PC-9 (cell line): ENCODE measurements at places on chromosomes 7 and 10. TPM values are rescaled to one million over a fixed set of nuclear protein-coding genes. Genes with fewer than 3 reads are reported as not detected.

ADRA2A gene
- total RNA-seq: not detected in 2 replicates

OTUD1 gene
- total RNA-seq: 16.9 and 21.4 TPM in 2 replicates

GIMAP8 gene
- total RNA-seq: not detected in 2 replicates

PRSS37 gene
- not detected in 2 replicates for total RNA-seq

HELLS gene
- 50.8 and 64.4 TPM in 2 replicates for total RNA-seq

CNTNAP2 gene
- total RNA-seq: not detected in 2 replicates

DNA sequence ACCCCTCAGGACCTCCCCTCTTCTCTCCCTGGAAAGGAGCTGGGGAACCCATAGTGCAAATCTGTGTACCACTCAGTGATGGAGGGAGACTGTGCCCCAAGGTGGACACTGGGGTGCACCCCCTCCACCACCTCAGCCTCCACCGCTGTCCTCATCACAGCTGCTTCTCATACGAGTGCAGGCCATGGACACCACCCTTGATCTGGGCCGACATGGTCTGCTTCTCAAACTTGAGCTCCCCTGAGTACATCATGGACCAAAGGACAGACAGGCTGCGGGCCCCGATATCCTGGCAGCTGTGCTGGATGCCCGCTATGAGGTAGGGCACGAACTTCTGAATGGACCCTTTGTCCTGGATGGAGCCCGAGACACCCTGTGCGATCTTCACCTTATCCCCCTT lies 142.6 kb upstream of the KCNMA1 start:
- no peak for DNase-seq

DNA sequence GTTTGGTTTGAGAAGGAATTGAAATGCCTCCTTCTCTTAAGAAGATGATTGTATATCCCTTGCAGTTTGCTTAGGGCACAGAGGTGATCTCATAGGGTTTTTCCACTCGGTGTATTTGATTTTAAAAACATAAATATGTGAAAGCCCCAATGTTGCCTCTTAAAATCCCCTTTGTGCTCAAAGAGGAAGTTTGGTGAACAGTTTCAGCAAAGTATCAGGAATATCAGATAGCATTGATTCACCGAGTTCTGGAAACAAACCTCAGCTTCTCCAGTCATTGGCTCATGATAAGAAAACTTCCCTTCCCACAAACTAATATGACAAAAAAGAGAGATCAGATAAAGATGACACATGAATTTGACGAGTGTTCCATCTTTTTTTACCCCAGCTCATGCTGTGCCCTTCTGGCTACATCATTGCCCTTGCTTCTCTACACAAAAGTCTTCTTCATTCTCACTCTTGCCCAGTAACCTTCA lies 20.1 kb upstream of the SMNDC1 start:
- no peak for DNase-seq

DNA sequence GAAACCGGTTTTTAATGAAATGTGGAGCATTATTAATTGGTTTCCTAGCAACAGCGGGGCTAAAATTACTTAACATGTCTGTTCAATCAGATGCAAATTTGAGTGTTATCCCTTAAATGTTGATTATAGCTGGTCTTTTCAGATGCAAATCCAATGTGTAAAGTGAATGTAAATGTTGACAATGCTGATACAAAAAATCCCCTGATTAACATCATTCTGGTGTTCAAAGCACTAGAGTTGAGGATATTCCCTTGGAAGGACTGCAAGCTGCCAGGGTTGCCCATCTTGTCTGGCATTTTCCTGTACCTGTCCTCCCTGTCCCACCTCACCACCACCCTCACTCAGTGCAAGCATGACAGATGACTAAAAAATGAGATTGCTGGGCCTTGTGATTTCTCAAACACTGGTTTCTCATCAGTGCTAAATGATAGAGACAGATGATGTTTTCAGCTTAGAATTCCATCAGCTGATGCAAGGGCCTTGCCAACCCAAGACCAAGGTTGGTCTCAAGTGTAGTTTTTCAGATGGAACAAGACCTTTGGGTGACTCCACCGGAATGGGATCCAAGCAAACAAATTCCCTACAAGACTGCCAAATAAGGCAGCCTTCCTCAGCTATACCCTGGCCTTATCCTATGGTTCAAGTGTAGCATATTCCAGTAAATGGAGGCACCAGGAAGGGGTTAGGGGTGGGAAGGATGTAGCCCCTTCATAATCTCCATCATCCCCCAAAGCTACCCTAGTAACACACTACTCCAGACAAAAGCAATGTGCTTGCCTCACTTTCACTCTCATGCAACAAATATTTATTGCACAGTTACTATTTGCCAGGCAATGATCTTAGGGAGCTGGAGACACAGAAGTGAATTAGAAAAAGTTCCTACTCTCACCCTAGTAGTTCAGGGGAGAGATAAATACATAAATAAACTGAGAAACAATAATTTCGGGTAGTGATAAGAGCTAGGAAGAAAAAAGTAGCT lies 54.9 kb downstream of the JAZF1 start:
- DNase-seq: no peak

- no peak for DNase-seq
Measured at GRCh38 chr10:86330778-86331763, 35.5 kb downstream of the GRID1 start.

DNA sequence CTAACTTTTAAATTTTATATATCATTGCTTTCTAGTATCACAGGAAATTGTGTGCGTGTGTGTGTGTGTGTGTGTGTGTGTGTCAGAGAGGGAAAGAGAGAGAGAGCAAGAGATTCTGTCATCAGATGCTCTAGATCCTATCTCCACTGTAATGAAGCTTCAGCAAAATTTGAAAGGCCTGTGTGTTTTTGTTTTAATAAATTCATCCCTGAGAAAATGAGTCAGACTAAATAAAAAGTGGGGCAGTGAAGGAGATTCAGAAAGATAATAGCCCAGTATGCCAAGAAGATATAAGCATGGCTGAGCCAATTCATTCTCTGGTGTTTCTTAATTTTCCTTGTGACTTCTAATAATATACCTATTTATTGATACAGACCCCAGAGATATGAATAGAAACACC lies 184.2 kb upstream of the TMEM196 start:
- no peak for DNase-seq

- DNase-seq: peak; percentile 75
Measured at GRCh38 chr10:29736366-29737073, 101.7 kb upstream of the SVIL start.

- peak; percentile 60 for DNase-seq
Measured at GRCh38 chr7:30252885-30253795, 31.3 kb upstream of the ZNRF2 start.

- no peak for DNase-seq
Measured at GRCh38 chr7:45647967-45648670, 74.0 kb downstream of the ADCY1 start.

DNA sequence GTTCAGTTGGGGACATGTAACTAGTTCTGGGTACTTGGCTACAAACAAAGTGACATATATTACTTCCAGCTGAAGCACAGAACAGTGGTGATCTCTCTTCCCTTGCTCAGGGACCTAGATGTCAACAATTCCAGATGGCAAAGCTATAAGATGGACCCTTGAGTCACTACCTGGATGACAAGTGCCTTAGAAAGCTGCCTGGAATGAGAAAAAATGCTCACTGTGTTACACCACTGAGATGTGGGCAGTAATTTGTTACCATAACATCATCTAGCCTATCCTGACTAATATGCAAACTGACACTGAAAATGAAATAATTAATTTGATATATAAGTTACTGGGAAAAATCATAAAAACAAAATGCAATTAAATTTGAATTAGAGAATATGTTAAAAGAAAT lies 16.4 kb upstream of the CTTNBP2 start:
- no peak for DNase-seq

DNA sequence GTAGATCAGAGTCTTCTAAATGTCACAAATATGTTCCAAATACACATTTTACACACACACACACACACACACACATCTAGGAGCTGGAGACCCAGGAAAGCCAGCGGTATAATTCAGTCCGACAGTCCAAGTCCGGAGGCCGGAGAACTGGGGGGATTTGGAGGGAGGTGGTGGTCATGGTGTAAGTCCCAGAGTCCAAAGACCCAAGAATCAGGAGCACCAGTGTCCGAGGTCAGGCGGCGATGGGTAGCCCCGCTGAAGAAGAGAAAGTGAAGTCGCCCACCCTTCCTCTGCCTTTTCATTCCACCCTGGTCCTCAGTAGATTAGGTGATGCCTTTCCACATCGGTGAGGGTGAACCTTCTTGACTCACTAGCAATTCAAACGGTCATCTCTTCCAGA lies 154.8 kb downstream of the CAMK1D start:
- no peak for DNase-seq

DNA sequence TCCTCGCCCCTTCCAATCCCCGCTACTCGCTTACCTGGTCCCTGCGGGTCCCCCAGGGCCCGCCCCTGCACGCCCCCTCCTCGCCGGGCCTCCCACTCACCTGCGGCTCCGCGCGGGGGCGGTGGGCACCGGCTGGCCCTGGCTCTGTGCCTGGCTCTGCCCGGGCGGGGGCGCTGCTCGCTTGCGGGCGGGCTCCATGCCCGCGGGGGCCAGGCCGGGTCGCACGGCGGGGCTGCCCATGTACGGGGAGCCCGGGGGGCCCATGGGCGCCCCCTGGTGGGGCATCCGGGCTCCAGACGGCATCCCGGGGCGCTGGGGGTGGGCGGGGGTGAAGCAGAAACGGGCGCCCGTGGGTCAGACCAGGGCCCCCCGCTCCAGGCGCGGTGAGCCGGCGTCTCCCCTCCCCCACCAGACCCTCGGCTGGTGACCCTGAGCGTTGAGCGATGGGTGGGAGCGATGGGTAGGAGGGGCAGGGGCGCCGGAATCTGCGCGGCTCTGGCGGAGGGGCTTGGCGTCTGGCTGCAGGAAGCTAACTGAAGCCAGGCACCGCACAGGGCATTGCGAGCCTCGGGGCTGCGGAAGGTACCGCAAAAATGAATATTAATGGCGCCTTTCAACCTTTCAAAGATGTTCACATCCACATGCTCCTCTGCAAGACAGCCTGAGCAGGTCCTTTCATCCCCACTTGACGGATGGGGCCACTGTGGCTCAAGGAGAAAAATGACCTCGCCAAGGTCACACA lies 3.0 kb downstream of the SMARCD3 start:
- no peak for DNase-seq

GRCh38 chr10:113425541-113425951 lies 127.3 kb upstream of the HABP2 start:
- no peak for DNase-seq

- no peak for DNase-seq
Measured at GRCh38 chr10:5195727-5196374, 786 bp upstream of the AKR1C4 start.

DNA sequence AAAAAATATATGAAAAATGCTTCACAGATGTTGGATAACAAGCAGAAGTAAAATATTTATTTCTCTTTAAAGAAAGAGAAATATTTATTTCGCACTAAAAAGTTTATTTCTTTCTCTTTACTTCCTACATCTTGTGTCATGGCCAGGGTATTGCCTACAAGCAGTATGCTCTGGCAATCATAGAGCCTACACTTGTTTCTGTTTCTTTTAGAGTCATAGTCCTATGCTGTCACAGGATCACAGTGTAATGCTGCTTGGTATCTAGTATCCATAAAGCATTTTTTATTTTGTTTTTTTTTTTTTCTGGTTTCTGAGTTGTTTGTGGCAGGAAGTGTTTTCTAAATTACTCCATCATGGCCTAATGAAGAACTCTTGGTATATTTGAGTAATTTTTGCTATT lies 116.0 kb downstream of the ATRNL1 start:
- no peak for DNase-seq

GRCh38 chr7:129238546-129238945 lies 13.7 kb downstream of the AHCYL2 start:
- no peak for DNase-seq

DNA sequence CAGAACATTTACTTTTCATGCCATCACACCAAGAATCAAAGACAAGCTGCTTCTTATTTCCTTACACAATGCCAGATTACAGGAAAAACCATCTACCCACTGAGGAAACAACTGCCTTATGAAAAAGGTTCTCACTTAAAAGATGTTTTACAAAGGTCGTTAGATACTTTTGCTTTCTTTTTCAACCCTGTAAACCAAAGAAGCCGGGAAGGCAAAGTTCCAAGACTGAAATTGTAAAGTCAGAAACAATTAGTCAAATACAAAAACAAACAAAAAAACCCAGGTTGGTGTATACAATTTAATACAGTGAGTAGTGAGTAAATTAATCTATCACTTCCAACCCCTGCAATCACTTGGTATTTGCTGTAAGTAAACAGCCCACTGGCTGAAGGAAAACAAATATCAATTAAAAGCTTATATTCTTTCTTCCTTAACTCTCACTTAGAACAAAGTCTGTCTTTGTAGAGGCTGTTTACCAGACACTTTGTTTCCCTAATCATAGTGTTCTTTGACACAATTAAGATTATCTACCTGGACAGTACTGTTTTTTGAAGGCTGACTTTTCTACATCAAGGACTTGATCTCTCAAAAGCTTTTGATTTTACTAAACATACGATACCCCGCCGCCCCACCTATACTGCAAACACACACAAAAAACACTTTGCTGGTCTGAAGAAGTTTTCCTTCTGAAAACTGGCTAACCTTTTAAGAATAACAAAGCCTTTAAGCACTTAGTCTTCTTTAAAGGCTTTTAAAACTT lies 18.1 kb downstream of the ERLIN1 start:
- DNase-seq: no peak
